ENCODE measurements at places on chromosomes 5 and 9.

DNA sequence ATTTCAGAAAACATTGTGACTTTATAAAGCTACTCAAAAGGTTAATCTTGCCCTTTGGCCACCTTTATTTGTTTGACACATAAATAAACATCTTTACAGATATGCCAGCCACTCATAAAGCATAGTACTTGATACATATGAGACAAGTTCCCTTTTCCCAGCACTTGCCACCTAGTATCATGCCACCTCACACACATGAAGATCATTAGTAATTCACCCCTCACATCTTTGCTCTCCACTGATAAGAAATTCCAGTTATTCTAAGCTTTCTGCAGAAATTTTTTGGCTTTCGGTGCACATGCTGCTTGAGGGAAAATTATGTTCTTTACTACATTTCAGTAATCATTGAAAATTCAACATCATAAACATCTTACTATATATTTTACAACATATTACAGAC, 59.1 kb downstream of the DEPDC1B start:
- no peak for DNase-seq

- DNase-seq, result peak; percentile 28
Observed at GRCh38 chr5:115262321-115263077, at the start of gene PGGT1B. PGGT1B (minus strand) TSS chr5:115262877; CDS start chr5:115262851, 26 bp downstream.

DNA sequence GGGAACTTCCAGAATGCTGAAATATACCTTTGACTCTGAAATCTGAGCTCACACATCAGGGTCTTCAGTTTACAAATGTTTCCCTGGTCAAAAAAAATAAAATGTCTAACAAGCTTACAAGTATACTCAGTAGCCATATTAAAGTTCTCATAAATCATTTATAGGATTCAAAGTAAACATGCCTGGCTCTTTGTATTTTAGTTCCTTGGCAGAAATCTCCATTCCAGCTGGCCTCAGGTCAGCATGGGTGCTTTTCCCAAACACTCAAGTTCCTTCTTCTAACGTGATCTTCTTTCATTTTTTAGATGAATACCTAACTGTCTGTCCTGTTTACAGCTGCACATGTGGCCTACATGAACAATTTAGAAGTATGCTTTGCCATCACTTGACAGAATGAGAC, 263.2 kb downstream of the GAS1 start:
- DNase-seq, result peak; percentile 20

DNA sequence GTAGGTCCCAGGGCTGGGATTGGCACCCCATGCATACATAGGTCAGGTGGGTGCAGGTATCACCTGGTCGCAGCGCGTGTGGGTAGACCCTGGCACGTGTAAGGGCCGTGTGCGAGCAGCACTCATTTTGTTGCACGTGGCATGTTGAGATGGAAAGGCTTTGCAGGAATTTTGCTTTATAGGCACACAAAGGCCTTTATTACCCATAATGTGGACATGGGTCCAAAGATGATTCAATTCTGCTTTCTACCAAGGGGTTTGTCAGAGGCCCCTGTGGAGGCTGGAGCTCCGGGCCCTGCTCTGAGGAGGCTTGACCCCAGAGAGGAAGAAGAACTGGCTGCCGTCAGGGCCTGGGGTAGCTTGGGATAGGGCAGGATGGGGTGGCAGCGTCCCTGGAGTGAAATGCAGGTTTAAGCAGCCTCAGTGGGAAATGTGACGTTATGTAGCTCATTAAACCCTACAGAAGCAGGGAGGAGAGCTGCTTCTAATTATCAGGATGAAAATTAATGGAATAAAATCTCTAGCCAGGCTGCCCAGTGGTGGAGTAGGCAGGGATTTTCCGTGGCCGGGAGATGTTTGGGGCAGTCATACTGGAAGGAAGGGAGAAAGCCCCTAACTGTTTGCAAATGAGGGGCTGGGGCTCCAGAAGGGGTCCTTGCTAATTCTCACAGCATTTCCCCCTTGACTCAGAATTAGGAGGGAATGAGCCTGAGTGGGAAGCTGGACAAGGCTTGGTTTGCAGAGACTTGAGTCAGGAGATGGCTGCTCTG, 103.3 kb upstream of the PITX1 start:
- no peak for DNase-seq

DNA sequence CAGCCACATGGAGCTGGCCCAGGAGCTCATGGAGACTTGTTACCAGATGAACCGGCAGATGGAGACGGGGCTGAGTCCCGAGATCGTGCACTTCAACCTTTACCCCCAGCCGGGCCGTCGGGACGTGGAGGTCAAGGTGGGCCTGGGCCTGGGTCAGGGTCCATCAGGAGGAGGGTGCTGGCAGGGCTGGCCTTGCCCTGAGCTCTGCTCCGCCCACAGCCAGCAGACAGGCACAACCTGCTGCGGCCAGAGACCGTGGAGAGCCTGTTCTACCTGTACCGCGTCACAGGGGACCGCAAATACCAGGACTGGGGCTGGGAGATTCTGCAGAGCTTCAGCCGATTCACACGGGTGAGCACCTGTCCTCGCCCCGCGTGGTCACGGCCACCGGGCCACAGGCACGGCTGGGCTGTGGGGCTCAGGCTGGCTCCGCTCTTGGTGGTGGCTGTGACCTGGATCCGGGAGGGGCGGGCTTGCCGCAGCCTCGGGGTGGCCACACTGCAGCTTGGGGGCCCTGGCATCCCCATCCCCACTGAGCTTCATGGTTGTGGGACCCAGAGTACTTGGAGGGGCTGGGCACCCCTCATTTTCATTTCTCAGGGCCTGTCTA, 7.1 kb downstream of the DPP7 start:
- no peak for DNase-seq

- no peak for DNase-seq
Observed at GRCh38 chr5:81665795-81666194, 85.1 kb downstream of the SSBP2 start.

GRCh38 chr5:12865529-12865928, 961.3 kb upstream of the CTNND2 start:
- no peak for DNase-seq

DNA sequence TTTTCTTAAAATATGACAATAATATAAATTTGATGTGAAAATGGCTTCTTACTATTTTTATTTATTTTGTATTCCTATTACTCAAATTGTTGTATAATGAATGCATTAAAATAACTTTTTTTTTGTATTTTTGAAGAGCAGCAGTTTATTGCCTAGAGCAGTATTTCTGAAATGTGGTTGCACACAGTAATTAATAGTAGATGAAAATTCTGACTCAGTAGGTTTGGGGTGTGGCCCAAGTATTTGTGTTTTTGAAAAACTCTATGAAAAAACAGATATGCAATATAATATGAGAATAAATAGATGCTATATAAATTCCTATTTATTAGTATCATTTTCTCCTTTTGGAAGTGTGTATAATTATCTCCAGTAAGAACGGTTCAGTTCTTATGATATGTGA, 2225.3 kb upstream of the C9orf72 start:
- no peak for DNase-seq

- no peak for DNase-seq
Observed at GRCh38 chr9:120913647-120914264, 12.8 kb downstream of the TRAF1 start.

GRCh38 chr9:92292338-92293074, 991 bp downstream of the IARS1 start:
- no peak for DNase-seq

GRCh38 chr5:145855763-145856267, 17.0 kb downstream of the GRXCR2 start:
- DNase-seq, result no peak

DNA sequence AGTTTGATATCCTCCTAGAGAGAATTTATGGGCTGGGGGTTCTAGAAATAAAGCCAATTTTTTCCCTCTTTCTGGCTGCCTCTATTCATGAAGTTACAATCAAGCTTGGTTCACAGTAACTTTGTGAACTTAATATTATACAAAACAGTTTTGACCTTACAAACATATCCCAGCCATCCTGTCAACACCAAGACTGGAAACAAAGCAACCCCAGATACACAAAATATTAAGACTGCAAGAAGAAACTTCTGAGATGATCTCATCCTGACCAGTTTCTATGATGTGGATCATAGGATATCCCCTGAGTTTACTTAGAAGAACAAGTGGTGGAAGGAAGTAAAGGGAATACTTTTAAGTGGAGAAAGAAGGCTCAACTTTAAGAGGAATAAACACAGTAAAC, 28.3 kb upstream of the CER1 start:
- DNase-seq, result no peak

- DNase-seq, result no peak
Observed at GRCh38 chr5:44245935-44246334, 143.3 kb downstream of the FGF10 start.

DNA sequence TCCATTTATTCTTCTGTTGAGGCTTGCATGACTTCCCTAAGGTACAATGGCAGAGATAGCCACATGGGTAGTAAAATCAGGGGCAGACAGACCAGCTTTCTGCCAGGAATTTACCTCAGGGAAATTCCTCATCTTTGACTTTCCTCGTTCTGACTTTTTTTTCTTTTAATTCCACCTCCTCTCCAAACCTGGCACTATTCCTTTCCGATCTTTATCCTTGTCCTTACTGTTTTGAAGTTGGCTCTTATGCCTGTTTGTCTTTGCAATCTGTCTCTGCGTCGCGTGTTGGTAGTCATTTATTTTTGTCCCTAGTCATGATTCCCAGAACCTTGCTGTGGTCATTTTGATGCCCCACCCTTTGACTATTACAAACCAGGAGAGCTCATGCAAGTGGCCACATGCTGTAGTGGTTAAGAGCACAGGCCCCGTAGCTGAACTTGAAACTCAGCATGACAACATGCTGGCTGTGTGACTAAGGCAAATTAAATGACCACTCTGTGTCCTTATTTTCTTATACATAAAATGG, 19.0 kb downstream of the TMC1 start:
- no peak for DNase-seq

GRCh38 chr5:97915106-97915505, 732.1 kb upstream of the RIOK2 start:
- no peak for DNase-seq

DNA sequence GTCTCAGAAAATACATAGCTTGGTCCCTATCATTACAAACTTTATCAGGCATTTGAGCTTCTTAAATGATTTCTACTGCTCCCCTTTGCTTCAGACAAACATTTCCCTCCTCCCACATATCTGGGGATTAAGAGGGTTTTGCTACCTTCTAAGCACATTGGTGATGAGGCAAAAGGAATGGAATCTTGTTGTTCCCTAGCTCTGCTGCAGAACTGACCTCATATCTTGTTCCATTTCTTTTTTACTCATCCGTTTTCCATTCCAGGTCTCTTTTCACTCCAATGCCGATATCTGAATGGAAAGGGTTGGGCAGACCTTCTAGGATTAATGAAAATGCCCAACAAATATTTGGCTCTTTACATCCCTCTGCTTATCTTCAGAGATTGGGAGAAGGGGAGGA, 444.6 kb downstream of the ZNF608 start:
- DNase-seq, result no peak

- no peak for DNase-seq
Observed at GRCh38 chr9:113701774-113702755, 174.0 kb upstream of the ZNF618 start.

GRCh38 chr9:97567894-97568202, 65.3 kb downstream of the TSTD2 start:
- DNase-seq, result no peak

All from NCI-H1092 (cell line).